ENCODE measurements at places on chromosomes 4 and X. TPM values are rescaled to one million over a fixed set of nuclear protein-coding genes. Genes with fewer than 3 reads are reported as not detected.

The RAI2 gene
- total RNA-seq = 1.6 TPM

The ASMT gene
- total RNA-seq = not detected

The MMRN1 gene
- total RNA-seq = 190 TPM

The TCEAL6 gene
- total RNA-seq = not detected

The FHDC1 gene
- total RNA-seq = under 0.01 TPM

The PDGFRA gene
- 0.76 TPM for total RNA-seq

The MAGEB10 gene
- total RNA-seq = not detected

The USP26 gene
- not detected for total RNA-seq

The AR gene
- 0.49 TPM for total RNA-seq

The TREX2 gene
- total RNA-seq = 2.1 TPM

The CXCL1 gene
- 4.5 TPM for total RNA-seq

The F11 gene
- not detected for total RNA-seq

The XG gene
- total RNA-seq = 0.31 TPM

The TSPAN6 gene
- 84.7 TPM for total RNA-seq

The C4orf51 gene
- not detected for total RNA-seq

The LIMCH1 gene
- total RNA-seq = 57.3 TPM

The OTUD6A gene
- total RNA-seq = not detected

The DCX gene
- not detected for total RNA-seq

The SCML1 gene
- 5.7 TPM for total RNA-seq
